ENCODE measurements at places on chromosomes 7 and 10. TPM values are rescaled to one million over a fixed set of nuclear protein-coding genes. Genes with fewer than 3 reads are reported as not detected.

Gene GPR15LG
- total RNA-seq, result not detected

Gene MRLN
- not detected for total RNA-seq

Gene COMMD3
- 47.7 TPM for total RNA-seq

Gene INHBA
- 84.7 TPM for total RNA-seq

Gene RGS10
- 22.8 TPM for total RNA-seq

Gene RBM20
- total RNA-seq, result 0.06 TPM

Gene GPR85
- total RNA-seq, result 1.4 TPM

- peak; percentile 41 for DNase-seq
Observed at GRCh38 chr10:51156926-51157325, 82.6 kb downstream of the PRKG1 start.

DNA sequence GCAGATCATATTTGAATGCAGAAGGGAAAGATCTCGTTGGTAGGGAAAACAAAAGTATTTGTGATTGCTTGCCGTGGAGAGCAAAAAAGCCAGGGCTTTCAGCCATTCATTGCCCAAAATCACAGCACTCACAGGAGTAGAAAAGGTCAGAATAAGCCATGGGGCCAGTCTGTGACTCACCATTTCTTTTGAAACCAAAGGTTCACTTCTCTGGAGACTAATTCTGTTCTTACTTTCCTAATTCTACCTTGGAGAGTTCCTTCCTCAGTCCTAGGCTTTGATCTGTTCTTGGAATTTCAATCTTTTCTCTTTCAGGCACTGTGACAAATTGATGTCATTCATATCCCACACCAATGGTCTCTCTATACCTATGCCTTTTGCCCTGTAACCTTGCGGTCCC is 54.1 kb upstream of the FAM180A start:
- no peak for DNase-seq

- DNase-seq, result no peak
Observed at GRCh38 chr7:1829111-1829510, 159.0 kb downstream of the ELFN1 start.

DNA sequence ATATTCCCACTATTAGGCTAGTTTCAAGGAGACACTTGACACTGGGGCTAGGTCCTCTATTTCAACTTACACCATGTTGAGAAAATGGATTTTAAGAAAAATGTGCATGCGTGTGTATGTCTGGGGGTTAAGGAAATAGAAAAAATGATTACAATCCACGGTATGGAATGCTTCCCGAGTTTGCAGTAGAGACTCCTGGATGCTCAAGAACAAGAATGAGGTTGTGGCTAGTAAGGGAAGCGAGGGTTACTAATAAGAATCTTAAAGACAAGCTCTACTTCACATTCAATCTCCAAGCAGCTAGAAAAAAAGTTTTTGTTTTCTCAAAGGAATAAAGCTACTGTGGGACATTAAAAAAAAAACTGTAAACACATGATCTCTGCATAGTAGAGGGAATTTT is 54.7 kb downstream of the ANK3 start:
- no peak for DNase-seq

GRCh38 chr10:26044141-26044749 is 110.2 kb downstream of the MYO3A start:
- peak; percentile 42 for DNase-seq

DNA sequence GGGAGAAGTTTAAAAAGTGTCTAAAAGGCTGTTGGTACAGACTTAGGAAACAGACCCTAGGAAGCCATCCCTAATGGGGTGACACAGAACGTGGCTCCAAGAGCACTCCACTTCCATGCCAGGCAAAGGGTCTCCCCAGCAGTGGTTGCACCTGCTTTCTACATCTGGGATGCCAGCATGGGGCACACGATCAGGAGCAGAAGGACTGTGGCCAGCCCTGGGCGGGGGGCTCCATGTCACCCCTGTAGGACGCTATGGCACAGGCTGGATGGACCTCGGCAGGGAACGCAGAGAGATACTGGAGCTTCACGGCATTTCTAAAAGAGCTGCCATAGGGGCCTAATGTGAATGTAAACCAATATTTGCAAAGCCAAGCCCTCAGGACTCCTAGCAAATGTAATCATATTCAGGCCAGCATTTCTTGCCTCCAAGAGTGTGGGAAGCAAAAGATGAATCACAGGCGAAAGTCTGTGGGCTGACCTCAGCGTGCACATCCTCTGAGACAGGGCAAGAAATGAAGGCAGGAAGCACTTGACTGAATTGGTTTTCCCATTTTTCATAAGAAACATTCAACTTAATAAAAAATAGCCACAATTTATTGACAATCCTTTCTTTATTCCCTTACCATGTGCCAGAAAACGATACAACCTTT is 93.9 kb downstream of the ATXN7L1 start:
- DNase-seq, result peak; percentile 95
